ENCODE measurements at places on chromosomes 6 and 20.
A peak's percentile ranks its signal among the peaks of the same experiment; 100 is the strongest.

DNA sequence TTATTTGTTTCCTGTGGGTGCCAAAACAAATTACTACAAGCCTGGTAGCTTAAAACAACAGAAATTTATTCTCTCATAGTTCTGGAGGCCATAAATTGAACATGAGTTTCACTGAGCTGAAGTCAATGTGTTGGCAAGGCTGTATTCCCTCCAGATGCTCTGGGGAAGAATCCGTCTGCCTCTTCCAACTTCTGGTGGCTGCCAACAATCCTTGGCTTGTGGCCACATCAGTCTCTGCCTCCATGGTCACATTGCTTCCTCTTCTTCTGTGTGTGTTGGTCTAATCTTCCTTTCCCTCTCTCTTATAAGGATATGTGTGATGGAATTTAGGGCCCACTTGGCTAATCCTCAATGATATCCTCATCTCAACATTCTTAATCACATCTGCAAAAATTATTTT is 92.8 kb upstream of the EPB41L1 start:
- peak; percentile 48 for DNase-seq

DNA sequence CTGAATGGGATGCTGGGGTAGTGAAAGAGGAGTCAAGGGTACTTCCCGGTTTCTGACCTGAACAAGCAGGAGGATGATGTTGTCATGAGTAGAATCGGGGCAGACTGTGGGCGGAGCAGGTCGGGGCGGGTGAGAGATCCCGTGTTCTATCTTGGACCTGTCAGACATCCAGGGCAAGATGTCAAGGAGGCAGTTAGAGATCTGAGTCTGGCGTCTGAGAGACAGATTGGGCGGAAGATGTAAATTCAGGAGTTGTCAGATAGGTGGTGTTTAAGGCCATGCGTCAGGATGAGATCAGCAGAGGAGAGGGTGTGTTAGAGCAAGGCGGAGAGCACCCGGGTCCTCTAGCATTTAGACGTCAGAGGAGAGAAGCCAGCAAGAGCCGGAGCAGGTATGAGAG is 115.5 kb downstream of the DLGAP4 start:
- no peak for DNase-seq

- DNase-seq: no peak
Measured at GRCh38 chr6:21802175-21802822, 208.7 kb downstream of the SOX4 start.

- DNase-seq: peak; percentile 27
Measured at GRCh38 chr6:68760941-68761676, 126.0 kb downstream of the ADGRB3 start.

DNA sequence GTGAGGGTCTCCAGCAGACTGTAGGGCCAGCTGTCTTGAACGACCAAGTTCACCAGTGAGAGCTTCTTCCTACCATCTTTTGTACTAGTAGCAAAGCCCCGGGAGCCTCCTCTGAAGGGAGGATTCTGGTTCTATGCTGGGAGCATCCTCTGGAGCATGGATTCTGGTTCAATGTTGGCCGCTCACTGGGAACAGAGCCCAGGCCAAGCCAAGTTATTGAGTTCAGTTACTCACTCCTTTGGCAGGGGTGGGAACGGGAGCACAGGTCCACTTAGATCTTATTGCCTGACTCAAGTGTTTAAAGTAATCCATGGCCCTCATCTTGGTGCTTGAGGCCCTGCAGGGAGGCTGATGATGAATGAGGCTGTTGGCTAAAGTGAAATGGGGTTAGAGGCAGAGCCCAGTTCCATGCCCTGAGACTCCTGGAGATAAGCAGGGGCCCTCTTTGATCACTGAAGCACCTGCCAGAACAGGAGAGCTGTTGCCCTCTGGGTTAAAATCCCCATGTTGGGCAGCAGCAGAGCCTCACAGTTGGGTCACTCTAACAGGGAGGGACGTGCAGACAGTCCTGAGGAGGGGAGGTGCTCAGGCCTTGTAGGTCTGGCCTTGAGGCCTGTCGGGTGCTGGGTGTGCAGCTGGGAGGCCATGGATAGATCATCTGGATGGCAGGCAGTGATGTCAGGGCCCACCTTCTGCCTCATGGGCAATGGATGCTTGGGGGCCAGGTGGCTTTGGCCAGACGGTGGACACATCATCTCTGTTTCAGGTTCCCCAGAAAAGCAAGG is 98.3 kb upstream of the SYNDIG1 start:
- no peak for DNase-seq

DNA sequence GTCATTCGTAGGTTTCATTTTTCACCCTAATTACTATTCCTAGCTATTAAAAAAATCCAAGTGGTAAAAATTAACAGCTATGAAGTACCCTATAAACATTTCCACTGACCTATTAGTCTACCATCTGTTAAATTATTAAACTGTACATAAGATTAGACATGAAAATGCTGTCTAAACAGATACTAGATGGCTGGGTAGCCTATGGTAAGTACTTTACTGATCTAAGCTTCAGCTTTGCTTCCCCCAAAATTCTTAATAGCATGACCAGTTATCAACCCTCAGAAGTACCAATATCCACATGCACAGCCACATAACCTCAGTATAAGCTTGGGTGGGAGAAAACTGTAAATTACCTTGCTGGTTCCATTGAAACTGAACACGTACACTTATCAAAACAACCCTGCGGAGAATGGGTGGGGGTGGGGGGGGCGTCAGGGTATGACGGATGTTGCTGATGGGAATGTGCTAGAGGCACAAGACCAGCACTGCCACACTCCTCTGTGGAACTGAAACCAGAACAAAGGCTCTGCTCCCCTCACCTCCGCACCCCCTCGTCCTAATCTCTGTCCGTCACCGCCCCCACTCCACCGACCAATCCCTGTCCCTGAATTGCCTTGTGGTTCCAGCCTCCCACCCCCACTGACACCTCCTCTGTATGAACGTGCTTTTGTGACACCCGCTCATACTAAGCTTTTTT is 45.3 kb downstream of the B4GALT5 start:
- no peak for DNase-seq

DNA sequence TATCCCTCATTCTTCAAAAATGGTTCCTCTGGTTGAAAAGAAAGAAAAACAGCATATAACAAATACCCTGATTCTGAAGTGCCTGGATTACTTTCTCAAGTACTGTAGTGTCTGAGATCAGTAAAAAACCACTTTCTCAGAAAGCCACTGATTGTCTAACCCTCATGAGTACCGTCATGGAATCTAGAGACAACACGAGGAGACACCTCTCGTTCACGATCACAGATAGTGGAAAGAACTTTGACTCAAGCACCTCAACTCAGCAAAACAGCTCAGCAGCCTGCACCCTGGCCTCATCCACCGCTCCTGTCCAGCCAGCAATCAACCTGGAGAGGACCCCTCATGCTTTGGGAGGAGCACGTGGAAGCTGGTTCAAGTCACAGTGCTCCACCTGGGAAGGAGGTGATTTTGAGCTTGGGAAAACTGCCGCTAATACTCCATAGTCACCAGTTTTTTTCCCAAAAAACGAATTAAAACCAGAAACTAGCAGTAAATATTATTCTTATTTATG is 1.0 kb downstream of the SCML4 start:
- no peak for DNase-seq

DNA sequence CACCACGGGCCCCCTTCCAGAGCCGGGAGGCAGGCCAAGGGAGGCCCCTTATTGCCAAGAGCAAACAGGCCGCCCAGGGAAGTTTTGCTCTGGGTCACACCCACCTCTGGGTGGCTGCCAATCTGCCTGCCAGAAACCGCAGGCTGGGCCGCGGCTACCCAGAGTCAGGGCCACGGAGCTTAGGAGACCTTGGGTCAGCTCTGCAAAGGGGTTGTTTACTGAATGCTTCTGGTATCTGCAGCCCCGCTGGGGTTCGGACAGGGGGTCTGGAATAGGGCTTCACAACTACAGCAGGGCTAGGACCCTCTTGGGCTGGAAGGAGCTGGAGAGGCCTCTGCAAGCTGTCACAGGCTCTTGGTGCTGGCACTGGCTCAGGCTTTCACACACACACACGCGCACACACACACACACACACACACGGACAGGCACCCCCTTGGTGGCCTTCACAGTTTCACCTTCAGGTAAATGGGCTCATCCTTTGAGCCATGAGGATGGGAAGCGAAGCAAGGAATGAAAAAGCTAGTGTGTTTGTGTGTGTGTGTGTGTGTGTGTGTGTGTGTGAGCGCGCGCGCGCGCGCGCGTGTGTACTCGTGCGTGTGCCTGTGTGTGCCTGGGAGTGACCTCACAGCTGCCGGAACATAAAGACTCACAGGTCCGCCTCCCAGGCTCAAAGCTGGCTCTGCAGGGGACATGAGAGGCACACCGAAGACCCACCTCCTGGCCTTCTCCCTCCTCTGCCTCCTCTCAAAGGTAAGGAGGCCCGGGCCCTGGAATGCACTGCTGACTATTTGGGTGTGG is at the start of gene CCN5:
CCN5 (plus strand) TSS at position 669 of the 798 bp plus-strand sequence; CDS start at position 691, 22 bp downstream.
- peak; percentile 51 for DNase-seq

- no peak for DNase-seq
Measured at GRCh38 chr20:39381595-39381994, 419.5 kb downstream of the DHX35 start.

GRCh38 chr6:97717086-97717485 is 434.1 kb upstream of the MMS22L start:
- DNase-seq: no peak

DNA sequence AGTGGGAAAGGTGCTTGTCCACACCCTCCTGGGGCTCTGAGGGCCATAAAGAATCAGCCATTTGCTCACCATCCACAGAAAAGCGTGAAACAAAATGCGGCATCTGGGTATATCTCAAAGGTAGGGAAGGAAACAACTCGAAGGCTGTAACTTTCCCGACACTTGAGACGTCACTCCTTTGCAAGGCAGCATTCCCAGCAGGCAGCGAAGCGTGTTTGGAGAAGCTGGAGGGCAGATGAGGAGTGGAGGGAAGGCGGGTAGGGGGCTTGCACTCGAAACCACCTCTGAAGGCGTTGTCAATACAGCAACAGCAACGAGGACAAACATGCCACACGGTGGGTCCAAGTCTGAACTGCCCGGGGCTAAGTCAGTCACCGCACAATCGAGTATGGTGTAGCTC is 98.4 kb downstream of the FOXC1 start:
- no peak for DNase-seq

- DNase-seq: no peak
Measured at GRCh38 chr20:49751397-49751736, 37.7 kb upstream of the B4GALT5 start.

DNA sequence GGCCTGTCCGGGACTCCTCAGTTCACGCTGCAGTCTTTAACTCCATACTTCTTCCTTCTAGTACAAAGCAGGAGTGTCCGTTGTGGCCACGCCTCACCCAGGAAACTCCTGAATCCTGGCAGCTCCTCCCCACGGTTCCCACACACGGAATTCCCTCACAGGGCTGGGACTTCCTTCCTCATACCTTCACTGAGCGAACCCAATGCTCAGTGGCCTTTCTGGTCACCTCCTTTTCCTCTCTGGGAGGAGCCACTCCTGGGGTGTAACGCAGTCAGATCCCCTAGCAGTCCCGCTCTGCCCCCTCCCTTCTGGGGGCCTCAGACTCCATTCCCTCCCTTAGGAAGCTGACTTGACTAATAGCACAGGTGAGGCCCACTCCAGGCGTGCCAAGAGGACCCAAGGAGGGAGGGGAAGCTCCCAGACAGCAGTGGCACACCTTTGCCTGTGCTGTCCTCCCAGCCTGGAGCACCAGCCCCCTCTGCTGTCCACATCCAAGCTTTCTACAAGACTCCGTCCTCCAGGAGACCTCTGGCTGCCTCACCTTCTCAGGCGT is at the start of gene SLC52A3:
SLC52A3 (minus strand) TSS at position 75 of the 553 bp plus-strand sequence. CDS start 2,726 bp downstream, outside the sequence.
- no peak for DNase-seq

DNA sequence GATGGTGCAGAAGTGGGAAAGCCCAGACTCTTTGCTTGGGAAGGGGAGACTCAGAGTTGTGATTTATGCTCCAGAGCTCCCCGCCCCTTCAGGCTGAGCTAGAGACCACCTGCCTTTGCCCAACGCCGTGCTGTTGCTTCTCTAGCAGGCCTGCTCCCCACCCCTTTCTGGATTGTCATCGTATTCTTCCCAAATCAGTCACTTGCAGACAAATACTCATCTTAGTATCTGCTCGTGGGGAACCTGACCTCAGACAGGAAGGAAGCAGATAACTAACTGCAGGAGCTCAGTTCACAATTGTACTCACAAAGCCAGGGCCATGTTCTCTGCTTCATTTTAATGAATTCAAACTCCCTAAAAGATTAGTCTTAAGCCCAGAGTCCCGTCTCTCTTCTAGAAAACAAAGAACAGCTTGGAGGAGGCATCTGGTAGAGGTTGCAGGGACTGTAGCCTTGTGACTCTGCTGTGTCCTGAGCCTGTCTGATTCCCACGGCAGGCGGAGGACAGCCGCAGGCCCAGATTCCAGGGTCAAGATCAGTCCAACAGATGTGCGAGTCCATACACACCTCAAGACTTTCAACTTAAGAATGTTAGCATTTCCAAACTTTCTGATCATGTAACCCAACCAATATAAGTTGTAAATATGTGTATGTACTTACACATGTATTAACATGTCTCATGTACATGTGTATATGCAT is 57.2 kb upstream of the GGTLC1 start:
- no peak for DNase-seq

GRCh38 chr20:2460752-2461424 is 9.7 kb downstream of the SNRPB start:
- DNase-seq: no peak

DNA sequence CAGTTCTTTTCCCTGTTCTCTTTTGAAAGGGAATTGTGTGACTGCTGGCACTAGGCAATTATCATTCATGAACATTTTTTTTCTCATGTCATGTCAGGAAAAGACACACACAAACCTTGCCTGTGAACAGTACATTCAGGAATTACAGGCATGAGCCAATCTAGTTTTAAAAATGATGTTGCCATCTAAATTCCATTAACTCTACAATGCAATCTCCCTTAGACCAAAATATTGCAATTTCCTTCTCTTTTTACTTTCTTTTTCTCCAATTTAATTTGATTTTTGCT is 127.5 kb upstream of the STMND1 start:
- DNase-seq: no peak

- peak; percentile 55 for DNase-seq
Measured at GRCh38 chr6:12010635-12011275, 1.4 kb upstream of the HIVEP1 start.

DNA sequence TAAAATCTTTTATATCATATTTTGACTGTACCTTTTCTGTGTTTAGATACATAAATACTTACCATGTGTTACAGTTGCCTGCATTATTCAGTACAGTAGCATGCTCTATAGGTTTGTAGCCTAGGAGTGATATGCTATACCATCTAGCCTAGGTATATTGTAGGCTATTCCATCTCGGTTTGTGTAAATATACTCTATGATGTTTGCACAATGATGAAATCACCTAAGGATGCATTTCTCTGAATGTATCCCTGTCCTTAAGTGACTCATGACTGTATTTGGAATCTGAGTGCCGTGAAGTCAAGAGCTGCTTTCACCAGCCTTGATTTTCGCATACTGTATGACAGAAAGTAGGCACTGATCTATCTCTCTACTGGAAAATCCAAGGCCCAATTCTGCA is 129.9 kb downstream of the UTRN start:
- DNase-seq: no peak

DNA sequence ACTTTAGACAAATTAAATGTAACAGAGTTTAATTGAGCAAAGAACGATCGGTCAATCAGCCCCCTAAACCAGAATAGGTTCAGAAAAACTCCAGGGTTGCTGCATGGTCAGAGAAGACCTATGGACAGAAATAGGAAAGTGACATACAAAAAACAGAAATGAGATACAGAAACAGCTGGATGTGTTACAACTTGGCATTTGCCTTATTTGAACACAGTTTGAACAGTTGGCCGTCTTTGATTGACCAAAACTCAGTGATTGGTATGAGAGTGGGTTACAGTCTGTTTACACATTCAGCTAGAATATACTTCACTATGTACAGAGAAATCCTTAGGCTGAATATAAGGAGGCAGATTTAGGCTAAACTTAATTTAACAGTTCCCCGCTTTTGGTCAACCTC is 19.9 kb downstream of the SRSF6 start:
- DNase-seq: no peak

Measured in NCI-H1694 treated with DMSO at 0.1 percent for 48 hours (cell line).